ENCODE measurements at places on chromosomes 6 and 20.

DNA sequence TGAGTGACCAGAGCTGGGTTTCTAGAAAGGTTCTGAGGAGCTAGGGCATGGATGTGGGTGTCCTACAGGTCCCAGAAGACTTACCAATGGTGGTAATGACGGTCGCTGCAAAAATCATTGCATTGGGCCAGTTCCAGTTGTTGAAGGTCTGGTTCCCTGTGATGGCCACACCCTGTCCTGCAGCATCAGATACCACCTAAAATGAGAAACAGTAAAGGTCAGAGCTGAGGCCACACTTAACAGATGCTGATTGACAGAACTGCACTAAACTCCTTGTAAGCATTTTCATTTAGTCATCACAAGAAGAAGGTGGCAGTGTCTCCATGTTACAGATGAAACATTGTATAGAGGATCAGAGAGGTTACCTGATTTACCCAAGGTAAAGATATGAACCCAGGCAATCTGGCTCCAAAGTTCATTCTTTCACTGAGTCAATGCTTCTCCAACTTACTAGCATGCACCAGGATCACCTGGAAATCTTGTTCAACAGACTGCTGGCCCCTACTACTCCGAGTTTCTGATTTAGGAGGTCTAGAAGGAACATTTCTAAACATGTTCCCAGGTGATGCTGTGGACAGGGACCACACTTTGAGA, 33.4 kb downstream of the KCNK5 start:
- no peak for DNase-seq

DNA sequence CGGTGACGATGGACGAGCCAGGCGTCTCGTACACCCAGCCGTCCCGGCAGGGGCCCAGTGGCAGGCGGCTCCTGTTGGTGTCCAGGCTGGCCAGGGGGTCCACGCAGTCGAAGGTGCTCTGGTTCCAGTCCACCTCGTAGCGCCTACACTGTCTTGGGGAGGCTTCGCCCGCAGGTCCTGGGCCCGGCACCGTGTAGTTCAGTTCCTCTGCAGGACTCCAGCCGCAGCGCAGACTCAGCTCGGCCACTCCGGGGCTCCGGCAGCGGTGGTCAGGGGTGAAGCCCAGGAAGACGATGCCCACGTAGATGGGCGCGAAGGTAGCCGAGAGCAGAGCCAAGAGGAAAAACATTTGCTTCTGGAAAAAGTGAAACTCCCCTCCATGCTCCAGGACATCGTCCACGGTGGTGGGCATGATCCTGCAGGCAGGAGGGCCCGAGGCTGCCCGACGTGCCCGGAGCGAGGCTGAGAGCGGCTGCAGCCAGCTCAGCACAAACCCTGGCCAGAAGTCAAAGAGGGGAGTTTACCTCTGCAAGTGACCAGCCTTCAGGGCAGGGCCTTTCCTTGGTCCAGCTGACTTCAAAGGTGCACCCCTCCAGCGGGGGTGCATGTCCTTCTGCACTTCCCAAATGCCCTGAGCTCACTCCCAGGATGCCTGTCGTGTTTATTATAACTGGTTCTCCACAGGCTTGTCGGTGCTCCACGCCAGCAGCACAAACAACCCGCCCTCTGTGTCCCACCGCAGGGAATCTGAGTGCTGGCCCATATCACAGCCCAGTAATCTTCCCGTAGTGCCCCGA, at the start of gene SLC22A2:
Gene SLC22A2 (minus strand): TSS at position 476 of the 797 bp plus-strand sequence. CDS start 64 bp downstream, at position 412.
- DNase-seq: no peak

GRCh38 chr6:127539272-127539671, 20.1 kb upstream of the MTCL3 start:
- no peak for DNase-seq

DNA sequence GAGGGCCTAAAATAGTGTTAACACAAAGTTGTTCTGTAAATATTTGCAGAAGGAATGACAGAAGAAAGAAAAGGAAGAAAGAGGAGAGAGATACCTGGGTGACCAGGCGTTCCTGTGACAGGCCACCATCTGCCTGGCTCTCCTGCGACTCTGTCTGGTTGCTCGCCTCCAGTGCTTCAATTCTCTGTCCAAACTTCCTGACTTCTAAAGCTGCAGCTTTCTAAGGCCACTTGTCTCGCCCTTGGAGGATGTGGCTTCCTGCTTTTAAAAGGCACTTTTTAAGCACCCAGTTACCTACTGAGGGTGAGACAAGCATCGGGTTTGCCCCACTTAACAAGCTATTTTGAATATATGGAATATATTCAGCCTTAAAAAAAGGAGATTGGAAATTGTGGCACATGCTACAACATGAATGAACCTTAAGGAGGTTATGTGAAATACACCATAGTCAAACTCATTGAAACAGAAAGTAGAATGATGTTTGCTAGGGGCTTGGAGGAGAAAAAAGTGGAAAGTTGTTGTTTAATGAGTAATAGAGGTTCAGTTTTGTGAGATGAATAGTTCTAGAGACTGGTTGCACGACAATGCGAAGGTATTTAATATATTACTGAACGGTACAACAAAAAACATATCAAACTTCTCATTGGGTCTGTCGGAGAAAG, 32.8 kb downstream of the VIP start:
- no peak for DNase-seq

GRCh38 chr6:1796706-1797529, 187.2 kb downstream of the FOXC1 start:
- DNase-seq: no peak
